Endothelial cell of umbilical vein (primary cell): ENCODE measurements at places on chromosomes 6 and 20.

- peaks cover 2% of the 10 kb centered on the region for H3K36me3 ChIP-seq
- H3K27ac ChIP-seq = no peak overlapping the region
- H3K4me3 ChIP-seq = no peak overlapping the region
- no peak for DNase-seq
- H3K4me1 ChIP-seq = no peaks in the 10 kb centered on the region
Observed at GRCh38 chr20:34643928-34644327, 33.0 kb downstream of the PIGU start.

DNA sequence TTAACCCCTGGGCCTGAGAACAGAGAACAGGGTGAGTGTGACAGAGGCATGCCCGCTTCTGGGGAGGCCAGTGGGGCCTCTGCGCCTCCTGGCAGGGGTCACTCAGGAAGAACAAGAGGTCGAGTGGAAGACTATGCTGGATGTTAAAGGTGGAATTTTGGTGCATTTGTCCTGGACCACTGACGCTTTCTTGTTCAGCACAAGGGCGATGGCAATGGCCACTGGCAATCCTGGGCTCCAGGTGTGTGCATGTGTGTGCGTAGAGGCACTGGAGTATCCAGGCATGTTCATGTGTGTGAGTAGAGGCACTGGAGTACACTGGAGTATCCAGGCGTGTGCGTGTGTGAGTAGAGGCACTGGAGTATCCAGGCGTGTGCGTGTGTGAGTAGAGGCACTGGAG, 23.5 kb upstream of the NPBWR2 start:
- H3K27me3 ChIP-seq = peaks cover 6% of the 10 kb centered on the region
- no peaks in the 10 kb centered on the region for H3K36me3 ChIP-seq
- no peak overlapping the region for H3K4me3 ChIP-seq
- H3K4me1 ChIP-seq = no peaks in the 10 kb centered on the region
- no peak overlapping the region for H3K27ac ChIP-seq

GRCh38 chr6:118594877-118595276, 46.8 kb downstream of the PLN start:
- H3K4me1 ChIP-seq = no peaks in the 10 kb centered on the region
- H3K27ac ChIP-seq = no peak overlapping the region
- no peak overlapping the region for H3K4me3 ChIP-seq
- H3K36me3 ChIP-seq = no peaks in the 10 kb centered on the region

GRCh38 chr20:17951323-17951722, 17.3 kb downstream of the SNX5 start:
- H3K27me3 ChIP-seq = no peaks in the 10 kb centered on the region
- peaks cover 48% of the 10 kb centered on the region for H3K36me3 ChIP-seq
- H3K4me1 ChIP-seq = no peaks in the 10 kb centered on the region
- no peak overlapping the region for H3K4me3 ChIP-seq

DNA sequence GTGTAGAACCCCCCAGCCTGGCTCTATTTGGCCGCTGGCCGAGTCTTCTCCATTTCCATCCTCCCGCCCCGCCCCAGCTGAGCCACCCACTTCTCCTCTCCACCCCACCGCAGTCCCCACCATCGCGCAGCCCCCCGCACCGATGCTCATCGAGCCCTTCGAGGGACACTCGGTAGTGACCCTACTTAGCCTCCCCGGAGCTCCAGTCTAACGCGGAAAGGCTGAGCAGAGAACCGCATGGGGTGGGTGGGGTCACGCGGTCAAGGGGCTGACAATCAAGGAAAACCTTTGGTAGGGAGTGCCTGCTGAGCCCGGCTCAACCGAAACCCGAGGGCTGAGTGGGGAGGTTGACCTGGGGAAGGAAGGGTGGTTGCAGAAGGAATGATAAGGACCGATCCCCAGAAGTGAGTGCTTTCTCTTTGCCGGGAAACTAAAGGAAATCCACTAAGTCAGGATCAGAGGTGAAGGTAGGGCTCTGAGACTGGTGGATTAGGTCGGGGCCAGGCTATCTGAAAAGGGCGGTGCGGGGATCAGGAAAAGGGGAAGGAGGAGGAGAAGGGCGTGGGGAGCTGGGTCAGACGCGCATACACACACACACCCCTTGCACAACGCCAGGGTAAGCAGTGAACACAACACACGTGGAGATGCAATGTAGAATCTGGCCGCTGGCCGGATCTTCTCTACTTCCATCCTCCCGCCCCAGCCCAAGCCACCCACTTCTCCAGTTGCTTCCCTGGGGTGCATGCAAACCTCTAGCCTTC, 49.8 kb downstream of the CPXM1 start:
- H3K27ac ChIP-seq = no peak overlapping the region
- no peak overlapping the region for H3K4me3 ChIP-seq
- no peaks in the 10 kb centered on the region for H3K36me3 ChIP-seq
- H3K4me1 ChIP-seq = peaks cover 17% of the 10 kb centered on the region
- H3K27me3 ChIP-seq = peaks cover 53% of the 10 kb centered on the region
- DNase-seq = peak; percentile 7

GRCh38 chr6:54856129-54856528, 9.6 kb downstream of the FAM83B start:
- DNase-seq = no peak
- H3K4me1 ChIP-seq = no peaks in the 10 kb centered on the region
- H3K27ac ChIP-seq = no peak overlapping the region
- no peak overlapping the region for H3K4me3 ChIP-seq

- H3K27me3 ChIP-seq = no peaks in the 10 kb centered on the region
- no peak overlapping the region for H3K27ac ChIP-seq
- no peak for DNase-seq
- H3K4me1 ChIP-seq = no peaks in the 10 kb centered on the region
- no peak overlapping the region for H3K4me3 ChIP-seq
Observed at GRCh38 chr20:47673671-47673955, 111.7 kb downstream of the SULF2 start.

GRCh38 chr20:9359561-9360308, 154.7 kb upstream of the LAMP5 start:
- no peaks in the 10 kb centered on the region for H3K4me1 ChIP-seq
- H3K27ac ChIP-seq = no peak overlapping the region
- no peak overlapping the region for H3K4me3 ChIP-seq
- H3K27me3 ChIP-seq = no peaks in the 10 kb centered on the region
- peak; percentile 82 for DNase-seq

- no peak overlapping the region for H3K4me3 ChIP-seq
- no peaks in the 10 kb centered on the region for H3K27me3 ChIP-seq
- no peak for DNase-seq
- no peaks in the 10 kb centered on the region for H3K36me3 ChIP-seq
Observed at GRCh38 chr6:42374018-42374669, 77.6 kb downstream of the TRERF1 start.

DNA sequence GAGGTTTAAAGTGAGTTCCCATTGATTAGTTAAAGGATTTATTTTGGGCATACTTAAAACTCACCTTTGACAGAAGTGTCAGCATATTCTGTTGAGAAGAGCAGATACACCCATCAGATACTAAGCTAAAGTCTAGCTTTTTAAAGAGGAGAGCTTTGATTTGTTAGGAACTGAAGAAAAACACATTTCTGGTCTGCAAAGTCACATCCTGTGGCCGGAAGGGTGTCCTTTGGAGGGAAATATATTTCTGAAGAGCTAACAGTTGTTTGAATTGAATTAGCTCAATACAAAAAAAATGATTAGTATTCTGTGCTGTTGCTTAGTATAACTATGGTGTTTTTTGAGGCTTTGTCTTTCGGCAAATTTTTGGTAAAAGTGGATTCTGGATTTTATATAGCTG, 302.7 kb downstream of the RFPL4B start:
- DNase-seq = peak; percentile 69
- H3K4me3 ChIP-seq = no peak overlapping the region
- peaks cover 25% of the 10 kb centered on the region for H3K4me1 ChIP-seq
- no peaks in the 10 kb centered on the region for H3K27me3 ChIP-seq
- no peaks in the 10 kb centered on the region for H3K36me3 ChIP-seq
- peak overlapping the region; percentile 48 for H3K27ac ChIP-seq

DNA sequence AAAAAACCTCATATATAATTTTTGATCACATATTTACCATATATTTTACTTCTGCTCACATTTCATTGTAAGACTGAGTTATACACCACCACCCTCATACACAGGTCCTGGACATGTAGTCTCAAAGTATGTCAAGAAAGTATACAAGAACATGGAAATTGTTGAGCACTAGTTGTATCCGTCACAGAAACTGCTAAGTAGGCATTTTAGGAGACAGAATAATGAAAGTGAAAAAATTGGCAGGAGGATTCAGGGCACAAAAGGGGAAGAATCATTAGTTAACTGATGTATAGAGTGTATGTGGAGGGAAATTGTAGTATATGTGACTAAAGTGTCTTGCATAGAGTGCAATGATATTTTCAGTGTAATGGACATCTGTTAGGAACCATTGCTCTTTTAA, 458.8 kb downstream of the TFAP2B start:
- DNase-seq = no peak
- no peaks in the 10 kb centered on the region for H3K4me1 ChIP-seq

- H3K27me3 ChIP-seq = peaks cover 11% of the 10 kb centered on the region
- H3K36me3 ChIP-seq = no peaks in the 10 kb centered on the region
- H3K27ac ChIP-seq = no peak overlapping the region
Observed at GRCh38 chr6:106076139-106076538, 10.0 kb upstream of the PRDM1 start.

GRCh38 chr6:119209452-119210205, 131.2 kb upstream of the FAM184A start:
- H3K27me3 ChIP-seq = no peaks in the 10 kb centered on the region
- DNase-seq = no peak
- no peaks in the 10 kb centered on the region for H3K4me1 ChIP-seq

DNA sequence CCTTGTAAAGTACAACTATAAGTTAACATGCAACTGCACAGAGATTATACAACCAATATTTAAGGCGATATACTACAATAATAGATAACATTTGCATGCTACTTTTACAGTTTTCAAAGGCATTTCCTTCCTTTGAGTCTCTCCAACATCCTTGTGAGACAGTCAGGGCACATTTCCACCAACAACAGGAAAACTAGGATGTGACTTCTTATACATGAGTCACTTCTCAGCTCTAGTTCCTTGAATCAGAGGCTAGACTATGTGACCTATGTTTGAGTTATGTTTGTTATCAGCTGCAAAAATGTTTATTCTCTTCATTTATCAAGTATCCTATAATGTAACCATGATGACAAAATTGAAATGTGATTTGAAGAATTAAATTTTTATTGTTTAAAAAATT, 51.7 kb upstream of the TFAP2D start:
- H3K27me3 ChIP-seq = no peaks in the 10 kb centered on the region
- no peak overlapping the region for H3K4me3 ChIP-seq
- no peaks in the 10 kb centered on the region for H3K36me3 ChIP-seq
- peak; percentile 86 for DNase-seq
- H3K27ac ChIP-seq = peak overlapping the region; percentile 92

DNA sequence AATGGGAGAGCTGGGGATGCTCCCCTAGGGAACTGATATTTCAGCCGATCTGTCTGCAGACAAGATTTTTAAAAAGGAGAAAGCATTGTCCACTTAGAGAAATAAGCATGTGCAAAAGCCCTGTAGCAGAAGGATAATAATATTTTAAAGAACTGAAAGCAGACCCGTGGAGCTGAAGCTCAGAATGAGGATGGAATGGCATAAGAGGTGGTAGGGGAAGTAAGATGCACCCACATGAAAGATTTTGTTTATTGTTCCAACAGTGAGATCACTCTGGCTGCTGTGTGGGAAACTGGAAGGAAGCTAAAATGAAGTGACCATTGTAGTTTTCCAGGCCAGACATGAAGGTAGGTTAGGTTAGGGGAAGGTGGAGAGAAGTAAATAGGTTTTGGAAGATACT, 266.4 kb upstream of the PRDM1 start:
- H3K27ac ChIP-seq = no peak overlapping the region
- no peaks in the 10 kb centered on the region for H3K27me3 ChIP-seq
- H3K4me3 ChIP-seq = no peak overlapping the region

GRCh38 chr6:154709621-154710020, 23.6 kb upstream of the SCAF8 start:
- H3K4me1 ChIP-seq = peaks cover 3% of the 10 kb centered on the region
- H3K27ac ChIP-seq = no peak overlapping the region
- no peaks in the 10 kb centered on the region for H3K36me3 ChIP-seq
- H3K4me3 ChIP-seq = no peak overlapping the region

- H3K4me1 ChIP-seq = peaks cover 42% of the 10 kb centered on the region
- peak; percentile 96 for DNase-seq
- H3K4me3 ChIP-seq = peak overlapping the region; percentile 57
- H3K27ac ChIP-seq = peak overlapping the region; percentile 98
- no peaks in the 10 kb centered on the region for H3K36me3 ChIP-seq
Observed at GRCh38 chr6:121651420-121651819, 216.0 kb downstream of the GJA1 start.

- no peak overlapping the region for H3K4me3 ChIP-seq
- no peaks in the 10 kb centered on the region for H3K4me1 ChIP-seq
- no peaks in the 10 kb centered on the region for H3K27me3 ChIP-seq
- H3K36me3 ChIP-seq = no peaks in the 10 kb centered on the region
- no peak overlapping the region for H3K27ac ChIP-seq
Observed at GRCh38 chr20:23008667-23009066, 26.4 kb upstream of the SSTR4 start.

GRCh38 chr6:112413780-112414179, 66.7 kb downstream of the RFPL4B start:
- H3K4me3 ChIP-seq = no peak overlapping the region
- peaks cover 4% of the 10 kb centered on the region for H3K27me3 ChIP-seq
- no peaks in the 10 kb centered on the region for H3K36me3 ChIP-seq

DNA sequence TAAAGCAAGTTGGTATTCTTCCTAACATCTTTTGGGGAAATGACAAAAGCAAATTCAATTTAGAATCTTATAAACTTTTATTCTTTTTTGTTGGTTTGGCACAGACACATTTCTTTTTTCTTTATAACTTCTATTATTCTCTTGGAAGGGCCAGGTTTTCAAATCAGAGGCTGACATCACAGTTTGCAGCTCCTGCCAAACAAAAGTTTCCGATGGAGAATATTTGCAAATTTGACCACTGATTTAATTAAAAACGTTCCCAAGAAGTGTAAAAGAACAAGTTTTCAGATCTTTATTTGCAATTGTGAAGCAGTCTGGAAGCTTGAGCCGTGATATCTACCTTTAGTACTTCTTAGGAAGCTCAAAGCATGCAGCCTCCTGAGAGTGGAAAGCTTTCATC, 53.8 kb upstream of the CD83 start:
- H3K4me3 ChIP-seq = no peak overlapping the region
- H3K27ac ChIP-seq = no peak overlapping the region
- DNase-seq = no peak
- no peaks in the 10 kb centered on the region for H3K4me1 ChIP-seq

GRCh38 chr6:77097940-77098339, 365.4 kb downstream of the HTR1B start:
- H3K4me1 ChIP-seq = no peaks in the 10 kb centered on the region
- no peak overlapping the region for H3K27ac ChIP-seq
- H3K27me3 ChIP-seq = no peaks in the 10 kb centered on the region
- no peak overlapping the region for H3K4me3 ChIP-seq
